IPS DF 6.9 (cell line): ENCODE measurements at places on chromosomes 11 and 22.

DNA sequence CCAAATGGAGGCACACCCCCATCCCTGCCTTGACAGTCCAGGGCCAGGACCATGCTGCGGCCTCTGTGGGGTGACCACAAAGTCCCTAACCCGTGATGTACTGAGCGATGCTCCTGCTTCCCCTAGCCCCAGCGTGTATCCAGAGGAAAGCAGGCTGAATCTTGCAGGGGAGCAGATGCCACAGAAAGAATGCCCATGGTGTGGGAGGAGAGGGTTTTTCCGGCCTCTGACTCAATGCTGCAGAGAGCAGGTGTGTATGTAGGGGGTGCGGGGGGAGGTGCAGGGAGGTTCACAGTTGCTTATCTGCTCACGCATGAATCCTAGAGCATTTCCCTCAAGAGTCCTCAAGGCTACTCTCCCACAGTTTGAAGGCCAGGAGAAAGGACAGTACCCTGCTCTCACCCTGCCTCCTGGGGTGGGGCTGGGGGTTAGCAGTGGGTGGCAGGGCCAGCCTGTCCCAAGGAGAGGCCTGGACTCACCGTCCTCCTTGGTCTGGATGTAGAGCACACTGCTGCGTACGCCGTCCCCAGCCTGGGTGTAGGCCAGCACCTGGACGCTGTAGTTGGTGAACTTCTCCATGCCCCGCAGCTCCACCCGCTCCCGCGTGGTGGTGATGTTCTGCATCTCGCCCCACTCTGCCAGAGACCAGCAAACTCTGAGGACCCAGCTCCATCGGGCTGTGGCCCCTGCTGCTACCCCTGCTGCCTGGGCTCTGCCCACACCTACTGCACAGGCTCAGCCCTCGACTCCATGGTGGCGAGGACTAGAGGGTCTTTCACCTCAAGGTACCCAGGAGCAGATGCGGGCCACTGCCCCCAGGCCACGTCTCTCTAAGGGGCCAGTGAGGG lies 130.8 kb downstream of the CEP164 start:
- H3K4me1 ChIP-seq, result no peaks in the 10 kb centered on the region
- H3K4me3 ChIP-seq, result no peak overlapping the region
- no peak overlapping the region for H3K27ac ChIP-seq
- no peaks in the 10 kb centered on the region for H3K27me3 ChIP-seq
- no peaks in the 10 kb centered on the region for H3K36me3 ChIP-seq
- no peak for DNase-seq

GRCh38 chr11:3161720-3162409 lies 3.2 kb downstream of the OSBPL5 start:
- H3K27ac ChIP-seq, result no peak overlapping the region
- H3K4me1 ChIP-seq, result peaks cover 15% of the 10 kb centered on the region
- no peak overlapping the region for H3K4me3 ChIP-seq
- no peak for DNase-seq
- H3K36me3 ChIP-seq, result no peaks in the 10 kb centered on the region
- H3K27me3 ChIP-seq, result peaks cover 7% of the 10 kb centered on the region; the same call in 1 of the 2 replicates

DNA sequence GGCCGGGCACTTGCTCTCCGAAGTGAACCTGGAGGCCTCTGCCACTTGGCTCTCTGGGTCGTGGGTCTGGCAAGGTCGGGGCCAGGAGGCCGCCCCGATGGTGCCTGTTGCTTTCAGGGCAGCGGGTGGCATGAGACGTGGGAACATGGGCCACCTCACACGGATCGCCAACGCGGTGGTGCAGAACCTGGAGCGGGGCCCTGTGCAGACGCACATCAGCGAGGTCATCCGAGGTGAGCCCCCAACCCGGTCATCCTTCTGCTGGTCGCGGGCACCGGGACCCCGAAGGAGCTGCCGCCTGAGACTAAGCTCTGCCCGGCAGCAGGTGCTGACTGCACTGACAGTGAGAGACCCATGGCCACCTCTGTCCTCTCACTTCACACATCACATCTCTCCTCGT lies 40.0 kb downstream of the SBF1 start:
- H3K36me3 ChIP-seq, result peaks cover 46% of the 10 kb centered on the region
- no peak overlapping the region for H3K27ac ChIP-seq
- H3K27me3 ChIP-seq, result no peaks in the 10 kb centered on the region
- no peak for DNase-seq
- no peaks in the 10 kb centered on the region; the same call in 1 of the 2 replicates for H3K4me1 ChIP-seq

DNA sequence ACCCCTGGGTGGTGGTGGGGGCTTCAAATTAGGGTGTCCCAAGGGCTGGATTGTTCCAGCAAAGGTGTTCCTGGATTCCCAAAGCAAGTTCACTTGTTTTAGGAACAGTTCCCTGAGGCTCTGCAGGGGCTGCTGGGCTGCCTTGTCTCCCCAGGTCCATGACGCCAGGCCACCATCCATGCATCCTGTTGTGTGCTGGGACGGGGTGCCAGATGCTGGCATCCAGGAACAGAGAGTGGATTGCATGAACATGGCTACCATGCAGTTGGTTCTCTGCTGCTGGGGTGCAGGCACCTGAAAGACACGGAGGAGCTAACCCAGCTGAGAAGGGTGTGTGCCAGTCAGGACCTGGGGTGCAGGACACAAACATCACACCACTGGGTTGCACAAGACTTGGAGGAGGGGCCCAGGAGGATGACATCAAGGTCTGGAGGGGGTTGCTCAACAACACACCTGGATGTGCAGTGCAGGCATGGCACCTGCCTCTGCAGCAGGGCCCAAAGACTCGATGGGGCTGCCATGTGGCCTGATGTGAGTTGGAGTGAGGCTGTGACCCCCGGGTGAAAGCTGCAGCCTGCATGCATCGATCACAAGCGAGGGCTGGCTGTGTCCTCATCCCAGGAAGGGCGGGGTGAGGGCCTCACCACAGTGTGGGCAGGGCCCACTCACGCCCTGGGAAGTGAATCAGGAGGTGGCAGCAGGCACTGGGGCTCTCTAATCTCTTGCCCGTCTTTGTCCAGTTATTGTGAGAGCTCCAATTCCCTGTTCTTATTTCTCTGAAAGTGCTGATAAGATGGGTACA lies 74.0 kb upstream of the CLDN5 start:
- H3K27ac ChIP-seq, result no peak overlapping the region
- no peak for DNase-seq
- H3K36me3 ChIP-seq, result no peaks in the 10 kb centered on the region
- H3K27me3 ChIP-seq, result no peaks in the 10 kb centered on the region
- H3K4me3 ChIP-seq, result no peak overlapping the region

GRCh38 chr22:39245130-39246039 lies 603 bp upstream of the PDGFB start:
- peaks cover 14% of the 10 kb centered on the region for H3K4me1 ChIP-seq
- DNase-seq, result no peak
- H3K27me3 ChIP-seq, result peaks cover 29% of the 10 kb centered on the region
- no peaks in the 10 kb centered on the region for H3K36me3 ChIP-seq
- no peak overlapping the region for H3K27ac ChIP-seq
- no peak overlapping the region; the same call in 1 of the 2 replicates for H3K4me3 ChIP-seq

DNA sequence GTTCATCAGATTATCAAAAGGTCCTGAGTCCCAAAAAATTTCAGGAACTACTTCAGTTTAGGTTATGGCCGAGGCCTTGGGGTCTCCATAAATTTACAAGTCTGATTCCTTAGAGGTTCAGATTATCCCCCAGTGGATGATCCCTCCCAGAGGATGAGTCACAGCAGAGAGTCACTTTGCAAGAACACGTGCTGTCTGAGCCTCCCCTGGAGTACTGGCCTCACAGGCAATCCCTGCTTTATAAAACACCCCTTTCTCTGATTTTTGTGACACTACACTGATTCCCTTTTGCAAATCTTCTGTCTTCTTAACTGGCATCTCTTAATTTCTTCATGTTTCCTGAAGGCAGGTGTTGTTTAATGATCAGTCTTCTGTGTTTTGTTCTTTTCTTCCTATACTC lies 45.3 kb downstream of the CCDC34 start:
- H3K4me3 ChIP-seq, result no peak overlapping the region
- H3K27me3 ChIP-seq, result no peaks in the 10 kb centered on the region
- no peak overlapping the region for H3K27ac ChIP-seq
- H3K4me1 ChIP-seq, result no peaks in the 10 kb centered on the region
- no peaks in the 10 kb centered on the region for H3K36me3 ChIP-seq
- no peak for DNase-seq

DNA sequence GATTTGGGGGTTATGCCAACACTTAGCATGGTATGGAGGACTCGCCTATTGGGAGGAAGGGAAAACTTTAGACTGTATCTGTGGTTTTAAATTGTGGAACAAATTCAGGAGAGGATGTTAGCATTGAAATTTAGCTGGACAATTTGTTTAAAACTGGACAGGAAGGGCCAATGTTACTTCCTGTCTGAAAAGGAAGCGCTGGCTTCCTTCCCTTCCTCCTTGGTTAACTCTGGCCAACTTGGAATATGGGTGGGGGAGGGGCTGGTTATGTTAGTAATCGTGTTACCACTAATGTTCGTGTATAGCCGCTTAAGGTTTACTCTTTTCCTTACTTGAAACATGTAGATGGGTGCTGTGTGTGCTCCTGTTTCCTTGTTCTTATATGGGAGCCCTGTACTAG lies 13.9 kb downstream of the CTNND1 start:
- H3K4me1 ChIP-seq, result peaks cover 9% of the 10 kb centered on the region; the same call in 1 of the 2 replicates
- H3K4me3 ChIP-seq, result no peak overlapping the region
- H3K27me3 ChIP-seq, result no peaks in the 10 kb centered on the region
- H3K36me3 ChIP-seq, result no peaks in the 10 kb centered on the region
- no peak for DNase-seq

DNA sequence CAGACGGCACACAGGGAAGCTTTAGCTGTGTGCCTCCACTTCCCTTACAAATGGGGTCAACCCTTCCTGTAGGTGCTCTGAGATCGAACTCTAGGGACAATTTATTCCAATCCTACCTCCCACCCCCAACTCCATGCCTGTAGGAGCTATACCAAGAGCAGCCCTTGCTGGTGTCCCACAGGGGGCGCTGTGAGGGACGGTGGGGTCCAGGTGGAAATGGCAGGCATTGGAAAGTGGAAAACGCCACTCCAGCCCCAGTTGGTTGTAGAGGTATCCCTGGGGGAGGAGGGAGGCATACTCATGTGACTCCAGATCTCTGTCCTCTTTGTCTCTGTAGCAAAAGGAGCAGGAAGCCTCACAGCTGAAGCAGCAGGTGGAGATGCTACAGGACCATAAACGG lies 161.3 kb downstream of the MYO18B start:
- no peak overlapping the region for H3K4me3 ChIP-seq
- no peaks in the 10 kb centered on the region for H3K27me3 ChIP-seq
- no peak overlapping the region for H3K27ac ChIP-seq
- H3K36me3 ChIP-seq, result no peaks in the 10 kb centered on the region
- DNase-seq, result peak; percentile 64

DNA sequence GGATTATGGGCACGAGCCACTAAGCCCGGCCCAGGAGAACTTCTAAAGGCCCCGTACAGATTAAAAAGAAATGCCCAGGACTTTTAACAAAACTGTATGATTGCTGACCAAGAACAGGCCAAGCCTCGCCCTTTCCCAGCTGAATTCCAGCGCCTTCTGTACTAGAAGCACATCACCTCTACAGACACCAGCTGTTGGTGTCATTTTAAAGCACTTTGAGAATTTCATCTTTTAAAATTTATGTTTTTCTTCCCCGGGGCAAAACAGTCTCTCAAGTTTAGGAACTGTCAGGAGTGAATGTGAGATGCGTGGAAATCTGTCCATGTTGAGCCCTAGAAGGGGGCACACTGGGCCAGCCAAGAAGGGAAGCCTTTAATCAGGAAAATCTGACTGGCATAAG lies 362.4 kb downstream of the LARGE1 start:
- no peaks in the 10 kb centered on the region for H3K27me3 ChIP-seq
- no peak for DNase-seq
- 0 out of 2 replicates have a peak, but pooled peaks cover 1% of the 10 kb centered on the region for H3K4me1 ChIP-seq
- H3K36me3 ChIP-seq, result no peaks in the 10 kb centered on the region
- H3K4me3 ChIP-seq, result no peak overlapping the region

DNA sequence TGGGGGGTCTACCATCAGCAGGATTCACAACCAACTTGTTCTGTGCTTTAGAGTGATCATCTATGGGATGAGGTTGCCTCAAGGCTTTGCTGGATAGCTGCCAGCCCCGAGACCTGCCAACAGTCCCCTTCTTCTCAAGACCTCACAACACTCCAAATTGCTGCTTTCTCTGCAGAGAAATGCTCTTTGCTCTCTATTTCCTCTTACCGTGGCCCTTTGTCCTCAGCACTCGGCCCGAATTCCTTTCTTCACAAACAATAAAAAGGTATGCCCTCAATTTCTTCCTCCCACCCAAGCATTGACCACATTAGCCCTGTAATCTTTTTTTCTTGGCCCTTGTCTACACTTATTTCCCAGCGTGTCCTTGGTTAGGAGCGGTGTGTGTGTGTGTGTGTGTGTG lies 147.4 kb upstream of the SNX19 start:
- no peak overlapping the region for H3K4me3 ChIP-seq
- H3K36me3 ChIP-seq, result no peaks in the 10 kb centered on the region
- H3K27ac ChIP-seq, result no peak overlapping the region
- peaks cover 4% of the 10 kb centered on the region; the same call in 1 of the 2 replicates for H3K4me1 ChIP-seq
- DNase-seq, result no peak

DNA sequence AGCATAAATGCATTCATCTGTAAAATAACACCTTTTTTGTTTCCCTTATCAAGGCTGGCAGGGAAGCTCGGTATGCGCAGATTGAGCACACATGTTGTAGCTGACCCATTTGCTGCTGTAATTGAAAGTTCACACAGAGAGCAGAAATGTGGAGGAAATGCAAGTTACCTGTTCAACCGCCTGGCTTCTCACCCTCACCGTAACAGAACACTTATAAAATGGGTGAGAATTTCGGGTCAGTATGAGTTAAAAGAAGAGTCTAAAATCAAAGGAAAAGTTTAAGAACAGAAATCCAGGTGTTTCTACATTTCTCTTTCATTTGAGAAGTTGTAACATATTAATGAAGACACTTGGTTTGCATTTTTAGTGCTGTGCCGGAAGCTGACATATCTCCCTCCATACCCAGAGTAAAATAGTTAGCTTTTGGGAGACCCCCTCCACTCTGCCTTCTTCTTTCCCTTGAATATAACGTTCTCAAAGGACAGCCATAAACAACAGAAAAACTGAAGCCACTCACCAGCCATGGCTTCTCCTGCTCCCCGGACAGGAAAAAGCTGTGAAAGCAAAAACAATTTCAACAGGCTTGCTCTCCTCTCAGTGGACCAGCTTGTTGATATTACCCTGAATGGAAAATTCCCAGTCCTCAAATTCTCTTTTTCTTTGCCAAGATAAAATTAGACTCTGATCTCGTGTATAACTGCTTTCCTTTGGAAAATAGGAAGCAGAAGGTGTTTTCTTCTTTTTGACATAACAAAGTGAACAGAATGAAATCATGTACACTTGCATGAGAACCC lies at the start of gene CASP12:
CASP12 (minus strand) TSS at position 570 of the 794 bp plus-strand sequence.
- H3K4me3 ChIP-seq, result no peak within 1 kb of the TSS
- H3K36me3 ChIP-seq, result no peaks in the 10 kb centered on the region
- no peaks in the 10 kb centered on the region for H3K27me3 ChIP-seq
- no peak within 1 kb of the TSS for H3K27ac ChIP-seq
- DNase-seq, result no peak
- 0 out of 2 replicates have a peak, but pooled peaks cover 1% of the 10 kb centered on the region for H3K4me1 ChIP-seq

DNA sequence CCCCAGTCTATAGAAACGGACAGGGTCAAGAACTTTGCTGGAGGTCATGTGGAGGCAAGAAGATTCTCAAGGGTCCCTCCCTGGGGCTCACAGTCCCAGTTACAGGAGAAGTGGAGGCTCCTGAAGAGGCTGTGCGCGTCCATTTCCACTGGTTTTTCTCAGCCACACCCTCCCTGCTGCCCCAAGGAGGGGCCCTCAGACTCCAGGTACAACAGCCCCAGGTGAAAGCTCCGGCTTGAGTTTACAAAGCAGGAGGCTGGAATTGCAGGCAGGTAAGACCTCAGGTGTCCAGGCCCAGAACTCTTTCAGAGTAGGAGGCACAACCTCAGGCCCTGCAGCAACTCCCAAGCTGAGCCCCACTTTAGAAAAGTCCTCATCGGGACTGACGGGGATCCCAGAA lies 3.1 kb downstream of the SHANK2 start:
- peaks cover 21% of the 10 kb centered on the region for H3K4me1 ChIP-seq
- H3K36me3 ChIP-seq, result no peaks in the 10 kb centered on the region
- H3K4me3 ChIP-seq, result no peak overlapping the region
- DNase-seq, result no peak
- no peak overlapping the region for H3K27ac ChIP-seq
